BJ (cell line): ENCODE measurements at places on chromosomes 2 and 18.

DNA sequence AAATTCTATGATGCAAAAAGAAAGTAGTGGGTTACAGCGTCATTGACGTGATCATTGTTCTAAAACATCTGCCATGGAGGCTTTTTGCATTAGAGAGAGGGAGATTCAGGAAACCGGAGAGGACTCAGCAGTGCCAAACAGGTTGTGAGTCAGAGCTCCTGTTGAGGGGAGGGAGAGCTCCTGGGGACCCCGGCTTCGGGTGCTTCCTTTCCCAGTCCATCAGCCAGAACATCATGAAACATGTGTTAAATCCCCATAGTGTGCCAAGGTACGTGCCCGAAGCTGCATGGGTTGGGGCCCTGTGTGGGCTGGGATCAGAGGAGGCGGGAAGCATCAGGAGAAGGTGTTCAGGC, 791 bp upstream of the CYRIA start:
- no peak for DNase-seq

- DNase-seq = no peak
Observed at GRCh38 chr2:42973726-42974125, 181.3 kb upstream of the HAAO start.

GRCh38 chr18:48197819-48198218, 211.4 kb downstream of the ZBTB7C start:
- DNase-seq = no peak

DNA sequence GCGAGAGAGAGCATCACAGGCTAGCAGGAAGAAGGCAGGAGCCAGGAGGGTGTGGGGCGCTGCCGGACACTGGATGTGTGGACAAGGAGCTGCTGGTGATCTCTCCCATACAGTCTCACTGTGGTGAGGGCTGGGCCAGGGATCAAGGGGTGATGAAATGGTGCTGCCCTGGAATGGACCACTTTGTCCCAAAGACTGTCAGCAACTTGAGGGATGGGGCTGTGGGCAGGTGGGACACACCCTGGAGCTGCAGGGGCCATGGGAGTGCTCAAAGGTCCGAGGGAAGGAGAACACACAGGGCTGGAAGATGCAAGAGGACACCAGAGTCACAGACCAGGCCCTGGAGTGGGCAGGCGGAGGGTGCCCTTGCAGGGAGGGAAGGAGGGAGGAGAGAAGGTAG, 38.0 kb downstream of the COA5 start:
- DNase-seq = no peak

DNA sequence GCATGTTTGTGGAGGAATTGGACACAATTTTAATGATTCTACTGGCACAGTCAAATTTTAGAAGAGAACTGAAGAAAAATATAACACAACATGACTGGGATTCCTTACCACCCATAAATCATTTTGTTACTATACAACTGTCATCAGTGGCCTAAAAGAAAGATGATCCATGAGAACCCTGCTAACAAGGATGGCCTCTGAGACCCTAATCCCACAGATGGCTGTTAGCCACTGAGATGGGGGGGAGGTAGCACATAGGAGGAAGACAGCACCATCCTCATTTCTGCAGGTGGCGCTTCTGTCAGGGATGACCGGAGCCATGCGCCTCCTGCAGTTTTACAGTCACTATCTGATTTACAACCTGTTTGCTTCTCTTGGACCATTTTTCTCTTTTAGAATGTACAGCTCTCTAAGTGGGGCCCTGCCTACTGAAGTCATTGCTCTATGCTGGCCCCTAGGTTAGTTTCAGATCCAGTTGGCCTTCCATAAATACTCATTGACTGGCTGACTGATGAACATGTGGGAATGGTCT, 279.8 kb downstream of the NAPG start:
- DNase-seq = no peak

GRCh38 chr2:61183795-61184194, 21.8 kb downstream of the C2orf74 start:
- no peak for DNase-seq

GRCh38 chr2:168661863-168662256, 140.6 kb upstream of the NOSTRIN start:
- DNase-seq = no peak

- DNase-seq = no peak
Observed at GRCh38 chr2:86372641-86373502, 35.4 kb upstream of the REEP1 start.

GRCh38 chr2:17869128-17869527, 9.3 kb upstream of the KCNS3 start:
- no peak for DNase-seq

DNA sequence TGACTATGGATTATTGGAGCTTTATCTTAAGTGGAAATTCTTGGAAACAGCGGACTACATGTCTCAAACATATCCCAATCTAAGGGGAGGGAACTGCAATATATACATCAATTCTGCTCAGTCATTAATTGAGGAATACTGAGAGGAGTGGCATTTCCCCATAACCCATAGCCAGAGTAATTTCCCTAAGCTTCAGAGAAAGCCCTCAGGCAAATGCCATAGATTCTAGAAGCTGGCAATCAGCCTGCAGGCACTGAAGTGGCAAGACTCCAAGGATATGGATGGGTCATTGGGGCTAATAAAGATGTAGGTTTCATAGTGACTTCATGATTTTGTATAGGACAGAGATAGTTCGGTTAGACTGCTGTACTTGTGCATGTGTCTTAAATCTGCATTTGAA, 1960.5 kb upstream of the PIK3C3 start:
- no peak for DNase-seq

- DNase-seq = no peak
Observed at GRCh38 chr18:32629981-32630700, 142.7 kb downstream of the KLHL14 start.

DNA sequence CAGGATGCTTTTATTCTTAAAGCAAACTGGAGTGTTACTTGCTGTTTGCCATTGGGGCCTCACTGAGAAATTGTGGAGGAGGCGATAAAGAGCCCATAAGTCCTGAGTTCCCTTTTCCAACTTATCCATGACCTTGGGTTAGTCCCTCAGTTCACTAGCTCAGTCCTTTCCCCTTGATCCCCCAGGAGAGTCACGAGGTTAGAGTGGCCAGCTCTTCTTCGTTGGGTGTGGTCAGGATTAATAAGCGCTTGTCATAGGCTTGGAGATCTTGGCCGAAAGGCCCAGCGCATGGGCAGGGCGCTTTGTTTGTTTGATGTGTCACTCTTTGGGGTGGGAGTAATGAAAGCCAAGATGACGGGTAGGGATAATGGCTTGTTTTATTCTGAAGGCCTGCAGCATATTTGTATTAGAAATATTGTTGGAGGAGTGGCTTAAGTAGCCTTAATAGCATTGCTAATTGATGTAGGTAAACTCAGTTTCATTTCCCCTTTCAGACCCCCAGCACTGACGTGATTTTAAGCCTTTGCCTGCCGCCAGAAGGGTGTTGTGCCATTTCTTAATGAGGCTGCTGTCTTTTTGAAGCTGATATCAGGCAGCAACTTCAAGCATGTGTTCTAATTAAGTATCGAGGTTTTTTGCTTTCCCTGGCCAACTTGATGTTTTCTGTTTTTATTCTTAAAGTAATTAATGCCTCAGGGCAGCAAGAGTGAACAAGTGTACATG, 15.7 kb downstream of the GRHL1 start:
- DNase-seq = no peak

- DNase-seq = no peak
Observed at GRCh38 chr2:10305715-10306114, 3.0 kb downstream of the HPCAL1 start.

DNA sequence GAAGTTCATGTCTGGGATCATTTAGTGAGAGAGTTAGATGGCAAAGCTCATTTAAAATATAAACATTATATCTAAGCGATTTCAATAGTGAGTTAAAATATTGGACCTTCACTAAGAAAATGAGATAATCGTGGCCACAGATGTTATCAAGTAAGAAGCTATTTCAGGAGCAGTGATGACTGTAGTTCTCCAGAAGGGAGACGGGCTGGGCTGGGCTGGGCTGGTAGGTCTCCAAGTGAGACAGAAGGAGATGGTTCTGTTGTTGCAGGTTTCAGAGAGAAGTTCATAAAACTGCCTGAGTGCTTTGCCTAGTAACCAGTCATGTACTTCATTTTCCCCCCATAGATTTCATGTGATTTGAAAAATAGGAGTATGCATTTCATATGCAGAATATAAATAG, 130.1 kb upstream of the DAPL1 start:
- DNase-seq = no peak

- no peak for DNase-seq
Observed at GRCh38 chr2:213167271-213167930, 16.0 kb upstream of the IKZF2 start.

DNA sequence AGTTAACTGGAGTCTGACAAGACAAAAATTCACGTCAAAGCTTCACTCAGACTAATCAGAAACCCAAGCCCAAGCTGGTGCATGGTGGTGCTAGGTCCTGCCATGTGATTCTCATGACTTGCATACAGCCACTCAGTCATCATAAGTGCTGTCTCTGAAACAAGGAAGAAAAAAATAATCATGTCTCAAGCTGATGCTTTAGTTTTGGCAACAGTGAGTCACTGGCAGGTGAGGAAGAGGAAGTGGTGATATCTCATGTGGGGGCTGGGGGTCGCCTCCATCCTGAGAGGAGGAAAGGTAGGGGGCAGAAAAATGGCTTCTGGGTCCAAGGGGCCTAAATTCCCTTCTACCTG, 136.3 kb downstream of the TMEM163 start:
- DNase-seq = no peak

- no peak for DNase-seq
Observed at GRCh38 chr2:172052000-172052983, 33.0 kb upstream of the DLX1 start.

DNA sequence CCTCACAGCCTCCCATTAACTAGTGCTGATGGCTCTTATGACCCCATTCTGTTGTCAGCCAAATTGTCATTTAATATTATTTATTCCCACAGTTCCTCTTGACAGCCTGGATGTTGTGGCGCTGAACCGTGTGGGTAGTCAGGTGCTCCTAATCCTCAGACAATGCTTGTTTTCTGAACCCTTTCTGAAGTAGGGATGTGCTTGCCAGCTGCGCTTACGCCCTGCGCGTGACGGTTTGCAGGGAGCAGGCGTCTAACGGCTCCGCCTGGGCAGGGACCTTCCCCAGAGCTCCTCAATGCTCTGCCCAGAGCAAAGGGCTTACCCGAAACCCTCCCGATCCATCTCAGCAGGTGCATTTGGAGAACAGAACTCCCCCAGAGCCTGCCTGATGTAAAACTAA, 358.2 kb upstream of the MYT1L start:
- DNase-seq = no peak

DNA sequence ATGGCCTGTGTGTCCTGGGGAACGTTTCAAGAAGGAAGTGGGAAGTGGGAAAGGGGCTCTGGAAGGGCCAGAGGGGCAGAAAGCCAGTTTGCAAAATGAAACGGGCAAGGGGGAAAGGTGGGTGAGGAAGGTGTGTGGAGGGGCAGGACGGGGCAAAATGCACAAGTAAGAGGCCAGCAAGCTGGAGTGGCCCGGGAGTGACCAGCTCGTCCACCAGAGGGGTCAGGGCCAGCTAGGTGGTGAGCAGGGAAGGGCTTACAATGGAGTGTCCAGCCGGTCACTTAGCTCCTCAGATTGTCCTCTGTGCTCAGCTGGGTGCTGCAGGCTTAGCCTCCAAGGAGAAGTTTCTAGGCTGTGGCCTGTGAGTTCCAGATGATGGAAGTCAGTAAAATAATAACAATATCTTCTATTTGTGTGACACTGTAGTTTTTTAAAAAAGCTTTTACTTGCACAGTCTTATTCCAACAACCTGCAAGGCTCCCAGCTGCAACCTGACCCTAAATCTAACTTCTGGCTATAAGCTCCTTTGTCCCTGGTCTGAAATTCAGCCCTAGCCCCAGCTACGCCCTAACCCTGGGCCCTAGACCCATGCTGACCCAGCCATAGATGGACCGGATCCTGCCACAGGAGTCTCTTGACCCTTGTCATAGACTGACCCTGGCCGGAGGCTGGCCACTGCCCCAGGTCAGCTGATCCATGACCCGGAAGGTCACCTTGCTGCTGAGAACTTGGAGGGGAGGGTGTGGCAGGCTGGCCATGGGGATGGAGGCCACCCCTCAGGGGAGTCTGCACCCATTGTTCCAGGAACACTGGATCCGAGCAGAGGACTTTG, 29.2 kb downstream of the MYO7B start:
- DNase-seq = no peak

GRCh38 chr2:69914950-69915945, at the start of gene MXD1:
TSS of gene MXD1 (plus strand) at chr2:69915109. CDS start at chr2:69915331, 222 bp downstream.
- no peak for DNase-seq

DNA sequence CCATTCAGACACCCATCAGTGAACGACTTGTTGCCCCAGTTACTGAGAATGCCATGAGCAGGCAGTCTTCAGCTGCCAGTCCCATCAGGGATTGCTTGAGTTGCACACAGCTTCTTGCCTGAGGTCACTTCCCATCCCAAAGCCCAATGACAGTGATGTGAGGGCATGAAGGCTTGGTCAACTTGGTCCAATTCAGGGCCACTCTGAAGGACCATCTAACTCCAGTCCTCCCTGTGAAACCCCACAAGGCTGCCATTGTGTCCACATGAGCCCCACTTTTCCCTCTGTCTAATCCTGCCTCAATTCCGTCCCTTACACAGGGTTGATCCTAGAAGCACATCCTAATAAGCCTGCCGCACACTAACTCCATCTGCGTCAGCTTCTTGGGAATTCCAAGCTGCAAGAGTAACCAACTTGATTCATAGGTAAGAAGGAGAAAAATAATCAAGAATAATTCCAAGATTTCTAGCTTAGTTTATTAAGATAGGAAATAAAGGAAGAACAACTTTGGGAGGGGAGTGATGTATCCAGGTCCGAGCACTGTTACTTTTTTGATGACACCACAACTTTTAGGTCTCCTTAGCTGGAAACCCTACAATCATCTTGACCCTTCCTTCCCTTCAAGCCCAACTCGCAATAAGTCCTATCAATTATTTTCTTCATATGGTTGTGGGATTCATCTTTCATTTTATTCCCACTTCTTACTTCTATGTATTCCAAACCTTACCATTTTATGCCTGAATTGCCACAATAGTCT, 110.9 kb downstream of the LRRC30 start:
- no peak for DNase-seq

DNA sequence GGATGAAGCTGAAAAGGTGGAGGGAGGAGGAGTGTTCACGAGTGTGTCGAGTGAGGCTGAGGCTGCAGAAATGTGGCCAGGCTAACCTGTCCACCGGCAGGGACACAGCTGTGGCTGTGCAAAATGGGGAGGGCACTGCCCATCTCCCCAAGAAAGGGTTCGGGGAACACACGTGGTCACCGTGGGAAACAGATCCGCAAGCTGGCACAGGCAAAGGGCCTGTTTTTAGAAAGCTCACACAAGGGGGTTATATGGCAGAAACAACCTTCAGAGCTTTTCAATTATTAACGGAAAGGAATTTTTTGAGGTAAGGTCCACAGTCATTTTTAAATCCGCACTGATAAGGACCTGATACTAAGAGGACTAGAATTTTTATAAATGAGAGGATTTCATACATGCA, 35.7 kb downstream of the SH3YL1 start:
- no peak for DNase-seq

- no peak for DNase-seq
Observed at GRCh38 chr2:82539280-82539621, 1919.8 kb downstream of the SUCLG1 start.
